ENCODE measurements at places on chromosomes 16 and 17.
A peak's percentile ranks its signal among the peaks of the same experiment; 100 is the strongest.

DNA sequence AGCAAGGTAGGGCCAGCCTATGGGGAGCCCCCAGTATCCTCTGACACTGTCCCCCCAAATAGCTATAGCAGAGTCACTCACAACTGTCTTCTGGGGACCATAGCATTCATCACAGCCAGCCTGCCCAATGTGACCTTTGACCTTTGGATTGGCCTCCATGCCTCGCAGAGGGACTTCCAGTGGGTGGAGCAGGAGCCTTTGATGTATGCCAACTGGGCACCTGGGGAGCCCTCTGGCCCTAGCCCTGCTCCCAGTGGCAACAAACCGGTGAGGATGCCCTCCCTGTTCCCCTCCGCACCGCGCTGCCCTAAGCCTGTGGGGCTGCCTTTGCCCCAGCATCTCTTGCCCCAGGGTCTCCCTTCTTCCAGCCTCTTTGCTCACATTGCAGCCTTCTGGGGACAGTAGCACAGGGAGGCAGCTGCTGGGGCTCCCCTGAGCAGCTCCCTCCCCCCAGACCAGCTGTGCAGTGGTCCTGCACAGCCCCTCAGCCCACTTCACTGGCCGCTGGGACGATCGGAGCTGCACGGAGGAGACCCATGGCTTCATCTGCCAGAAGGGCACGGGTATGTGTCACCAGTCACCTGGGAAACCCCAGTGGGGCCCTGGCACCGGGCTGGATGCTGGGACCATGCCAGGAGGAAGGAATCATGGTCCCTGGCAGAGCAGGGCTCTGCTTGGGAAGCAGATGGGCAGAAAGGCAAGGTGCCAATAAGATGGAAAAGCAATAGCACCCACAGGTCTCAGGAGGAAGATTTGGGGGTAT, 61.1 kb downstream of the MRC2 start:
- DNase-seq, result peak; percentile 35

DNA sequence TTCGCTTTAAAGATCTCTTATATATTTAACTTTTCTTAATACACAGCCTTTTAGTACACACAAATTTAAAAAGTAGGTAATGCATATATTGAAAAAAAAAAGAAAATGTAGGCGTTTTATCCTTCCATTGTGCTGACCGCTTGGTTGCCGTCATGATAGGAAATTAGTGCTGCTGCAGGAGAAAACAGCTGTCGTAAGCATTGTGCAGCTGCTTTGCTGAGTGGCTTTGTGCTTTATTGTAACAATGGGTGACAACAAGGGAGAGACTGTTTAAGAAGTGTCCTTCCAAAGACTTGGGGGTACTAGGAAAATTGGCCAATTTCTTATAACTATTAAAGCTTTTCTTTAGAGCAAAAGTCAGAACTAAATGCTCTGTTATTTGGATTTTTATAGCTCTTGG, 5.0 kb downstream of the HERPUD1 start:
- DNase-seq, result no peak

DNA sequence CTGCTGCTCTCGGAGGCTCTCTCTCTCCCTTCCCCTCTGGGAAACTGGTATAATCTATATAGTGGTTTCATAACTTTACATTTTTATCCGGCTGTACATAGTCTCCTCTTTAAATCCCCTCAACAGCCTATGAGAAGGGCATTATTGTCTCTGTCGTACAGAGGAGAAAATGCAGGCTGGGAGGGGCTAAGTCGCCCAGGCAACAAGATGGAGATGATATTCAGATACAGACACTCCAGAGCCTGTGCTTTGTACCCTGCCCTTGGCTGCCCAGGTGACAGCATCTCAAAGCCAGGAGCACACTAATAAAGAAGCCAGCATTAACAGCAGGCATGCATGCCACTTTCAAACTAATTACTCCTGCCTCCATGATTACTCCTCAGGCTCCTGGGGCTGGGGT, 4.7 kb upstream of the EIF1 start:
- no peak for DNase-seq

DNA sequence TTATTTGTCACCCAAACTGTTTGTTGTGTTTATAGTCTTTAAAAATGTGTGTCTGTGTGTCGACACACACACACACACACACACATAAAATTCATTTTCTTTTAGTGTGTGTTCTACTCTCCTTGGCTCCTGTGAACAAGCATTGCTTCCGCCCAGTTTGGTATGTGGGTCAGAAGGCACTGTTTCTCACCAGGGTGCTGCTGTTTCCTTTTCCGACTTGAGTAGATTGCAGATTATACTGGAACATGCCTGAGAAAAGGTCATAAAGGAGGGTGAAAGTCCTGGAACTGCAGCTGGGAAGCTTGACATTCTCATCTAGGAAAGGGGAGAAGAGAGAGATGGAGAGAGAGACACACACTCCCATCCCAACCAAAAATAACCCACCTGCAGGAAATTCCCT, 330.3 kb downstream of the BCAS3 start:
- no peak for DNase-seq

DNA sequence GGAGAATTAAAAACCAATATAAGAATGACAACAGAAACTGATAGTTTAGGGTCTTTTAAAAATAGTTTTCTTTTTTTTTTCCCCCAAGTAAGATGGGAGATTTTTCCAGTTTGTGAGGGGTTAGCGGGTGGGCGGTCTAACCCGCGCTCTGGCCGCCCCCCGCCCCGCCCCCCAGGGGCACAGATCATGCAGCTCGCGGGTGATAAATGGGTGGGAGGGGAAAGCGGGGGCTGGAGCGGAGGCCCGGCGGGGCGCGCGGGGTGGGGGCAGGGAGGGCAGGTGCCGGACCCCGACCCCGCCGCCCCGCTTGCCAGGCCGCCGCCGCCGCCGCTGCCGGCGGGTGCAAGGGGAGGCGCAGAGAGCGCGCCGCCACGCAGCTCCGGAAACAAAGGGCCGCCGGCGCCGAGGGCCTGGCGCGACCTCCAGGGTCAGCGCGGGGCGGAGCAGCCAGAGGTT, 60.1 kb upstream of the GSE1 start:
- no peak for DNase-seq

DNA sequence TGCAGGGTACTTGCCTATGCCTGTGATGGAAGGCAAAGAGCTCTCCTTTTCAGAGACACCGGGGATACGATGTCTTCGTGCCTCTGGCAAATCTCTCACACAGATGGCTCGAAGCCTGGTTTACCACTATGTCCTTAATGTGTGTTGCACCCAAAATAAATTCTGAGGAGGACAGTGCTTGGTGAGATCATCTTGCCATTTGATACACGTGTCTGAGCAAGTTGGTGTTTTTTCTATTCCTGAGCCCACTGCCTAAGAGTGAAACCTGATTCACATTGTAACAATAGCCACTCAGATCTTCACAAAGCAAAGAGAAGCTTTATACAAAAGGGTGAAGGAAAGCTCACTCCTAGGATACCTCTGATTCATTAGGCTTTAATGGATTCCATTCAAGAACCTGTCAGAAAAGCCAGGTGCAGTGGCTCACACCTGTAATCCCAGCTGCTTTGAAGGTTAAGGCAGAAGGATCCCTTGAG, 33.1 kb upstream of the AKAP1 start:
- no peak for DNase-seq

- DNase-seq, result no peak
These were observed 120.6 kb downstream of the TANC2 start for GRCh38 chr17:63086483-63087185.

- no peak for DNase-seq
These were observed 611 bp downstream of the RRAD start for GRCh38 chr16:66924527-66925321.

- peak; percentile 59 for DNase-seq
These were observed 3.9 kb downstream of the SPATA20 start for GRCh38 chr17:50550661-50551432.

DNA sequence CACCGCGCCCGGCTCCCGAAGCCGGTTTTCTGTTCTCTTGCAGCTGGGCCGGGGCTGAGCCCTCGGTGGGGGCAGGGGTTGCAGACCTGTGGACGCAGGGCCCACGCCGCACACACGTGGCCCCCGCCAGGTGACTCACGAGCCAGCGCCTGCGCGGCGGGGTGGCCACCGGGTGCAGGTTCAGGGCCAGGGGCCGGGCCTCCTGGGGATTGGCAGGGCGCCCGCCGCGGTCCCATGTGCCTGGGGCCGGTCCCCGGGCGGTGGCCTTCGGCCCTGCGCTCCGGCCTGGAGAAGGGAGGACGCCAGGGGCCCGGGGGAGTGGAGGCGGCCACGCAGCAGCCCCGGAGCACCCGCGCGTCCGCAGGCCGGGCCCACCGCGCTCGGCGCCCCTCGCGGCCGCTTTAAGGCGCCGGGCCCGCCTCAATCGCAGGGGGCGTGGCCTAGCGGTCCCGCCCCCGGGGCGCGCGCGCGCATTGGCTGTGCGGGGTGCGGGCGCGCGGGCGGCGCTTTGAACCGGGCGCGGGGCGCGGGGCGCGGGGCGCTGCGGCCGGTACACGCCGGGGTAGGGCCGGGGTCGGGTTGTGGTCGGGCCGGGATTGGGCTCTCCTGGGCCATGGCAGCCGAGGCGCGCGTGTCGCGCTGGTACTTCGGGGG, at the start of gene SLC25A10:
Gene SLC25A10, plus strand, starts transcription at position 471 of the 654 bp plus-strand sequence. Its CDS starts 143 bp downstream, at position 614.
- DNase-seq, result peak; percentile 90

- no peak for DNase-seq
These were observed 486.0 kb downstream of the KCNJ2 start for GRCh38 chr17:70655176-70655958.

DNA sequence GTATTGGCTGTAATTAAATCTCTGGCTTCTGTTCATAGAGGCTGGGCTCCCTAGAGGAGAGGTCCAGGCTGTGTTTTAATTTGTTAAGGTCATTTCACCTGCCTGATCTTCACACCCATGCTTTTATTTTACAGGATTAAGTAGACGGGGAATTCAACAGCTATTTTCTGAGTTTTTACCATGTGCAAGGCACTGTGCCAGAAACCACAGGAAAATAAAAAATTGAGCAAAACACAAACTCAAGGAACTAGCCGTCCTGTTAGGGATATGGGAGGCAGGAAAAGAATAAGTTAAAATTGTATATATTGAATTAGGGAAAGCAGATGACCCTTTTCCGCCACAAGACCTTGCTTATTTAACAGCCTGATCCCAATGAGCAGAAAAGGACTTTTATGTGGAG, 29.1 kb downstream of the HS3ST3A1 start:
- DNase-seq, result no peak

DNA sequence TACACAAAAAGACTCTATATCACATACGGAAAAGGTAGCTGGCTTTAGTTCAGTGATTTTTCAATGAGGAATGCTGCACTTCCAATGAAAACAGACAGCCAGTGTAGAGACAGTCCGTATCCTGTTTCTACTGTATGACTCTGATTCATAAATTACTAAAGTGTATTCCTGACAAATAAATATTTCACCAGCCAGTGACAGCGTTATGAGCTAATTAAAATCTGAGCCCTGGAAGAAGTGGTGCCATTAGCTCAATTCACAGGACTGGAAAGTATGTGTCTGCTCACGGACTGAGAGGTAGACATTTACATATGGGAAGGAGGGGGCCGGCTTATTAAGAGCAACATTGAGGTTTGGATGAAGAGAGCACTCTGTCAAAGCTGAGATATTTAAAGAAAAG, 207.9 kb upstream of the RBFOX1 start:
- DNase-seq, result no peak

GRCh38 chr17:59367657-59368045, 36.2 kb downstream of the YPEL2 start:
- DNase-seq, result no peak

DNA sequence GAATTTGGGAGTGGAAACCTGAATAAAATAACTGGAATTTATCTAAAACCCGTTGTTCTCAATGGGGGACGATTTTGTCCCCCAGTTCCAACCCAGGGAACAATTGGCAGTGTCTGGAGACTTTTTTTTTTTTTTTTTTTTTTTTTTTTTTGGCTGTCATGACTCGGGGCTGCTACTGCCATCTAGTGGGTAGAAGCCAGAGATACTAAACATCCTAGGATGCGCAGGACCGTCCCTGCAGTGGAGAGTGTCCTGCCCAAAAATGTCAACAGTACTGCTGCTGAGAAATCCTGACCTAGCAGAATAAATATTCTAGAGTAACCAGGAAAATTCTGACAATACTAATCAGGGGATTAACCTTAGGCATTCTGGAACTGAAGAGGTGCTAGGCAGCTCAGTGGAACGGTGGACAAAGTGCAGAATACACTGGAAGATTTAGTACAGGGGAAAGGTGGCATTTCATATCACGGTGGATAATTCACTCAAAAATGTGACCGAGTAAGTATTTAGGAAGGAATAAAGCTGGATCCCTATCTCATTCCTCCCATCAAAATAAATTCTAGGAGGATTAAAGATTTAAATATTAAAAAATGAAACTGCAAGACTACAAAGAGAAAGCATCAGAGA, 107.6 kb downstream of the SPECC1 start:
- peak; percentile 49 for DNase-seq

GRCh38 chr17:78954684-78955083, 25.0 kb downstream of the LGALS3BP start:
- DNase-seq, result no peak

DNA sequence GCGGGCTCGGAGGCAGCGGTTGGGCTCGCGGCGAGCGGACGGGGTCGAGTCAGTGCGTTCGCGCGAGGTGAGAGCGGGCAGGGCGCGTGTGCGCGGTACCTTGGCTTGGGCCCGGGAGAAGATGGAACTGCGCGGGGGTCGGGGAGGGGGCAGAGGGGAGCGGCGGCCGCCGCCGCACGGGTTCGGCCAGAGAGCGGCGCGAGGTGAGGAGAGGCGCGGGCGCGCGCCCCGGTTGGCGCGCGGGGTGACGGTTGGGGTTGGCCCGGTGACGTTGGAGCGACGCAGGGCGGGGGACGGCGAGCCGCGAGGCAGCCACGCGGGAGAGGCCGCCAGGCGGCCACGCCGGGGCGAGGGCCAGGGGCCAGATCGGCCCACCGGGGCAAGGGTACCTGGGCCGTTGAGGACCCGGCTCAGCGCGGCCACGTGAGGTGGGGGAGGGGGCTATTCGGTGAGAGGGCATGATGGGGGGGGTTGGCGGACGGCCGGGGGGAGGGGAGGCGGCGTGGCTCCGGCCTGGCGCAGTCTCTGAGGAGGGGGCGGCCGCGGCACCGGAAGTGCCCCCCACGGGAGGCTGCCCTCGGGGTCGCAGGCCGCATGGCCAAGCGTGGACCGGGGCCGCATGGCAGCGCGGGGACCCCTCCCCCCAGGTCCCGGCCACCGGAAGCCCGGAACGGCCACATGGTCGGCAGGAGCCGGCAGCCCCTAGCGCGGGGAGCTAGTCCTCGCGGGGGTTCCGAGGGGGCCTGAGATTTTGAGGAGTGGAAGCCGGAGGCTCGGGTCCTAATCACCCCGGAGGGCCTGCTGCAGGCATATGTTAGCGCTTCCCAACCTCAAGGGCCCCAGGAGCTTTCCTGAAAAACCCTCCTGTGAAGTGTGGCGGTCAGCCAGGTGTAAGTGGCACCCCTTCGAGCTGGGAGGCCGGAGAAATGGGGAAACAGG, 527 bp downstream of the EIF5A start:
- DNase-seq, result peak; percentile 16

Measured in SW480 (cell line).